IMR-90 (cell line): ENCODE measurements at places on chromosomes 1 and 21. TPM values are rescaled to one million over a fixed set of nuclear protein-coding genes. Genes with fewer than 3 reads are reported as not detected.

KAZN gene
- 5.2 and 5.6 TPM in 2 replicates for total RNA-seq

SLC9C2 gene
- not detected in 2 replicates for total RNA-seq

SELL gene
- not detected in 2 replicates for total RNA-seq

TRMT13 gene
- 5.2 and 12.8 TPM in 2 replicates for total RNA-seq
